ENCODE measurements at places on chromosomes 7 and 10. TPM values are rescaled to one million over a fixed set of nuclear protein-coding genes. Genes with fewer than 3 reads are reported as not detected.
A peak's percentile ranks its signal among the peaks of the same experiment; 100 is the strongest.

GRCh38 chr10:10213237-10213636 lies 804.4 kb upstream of the CELF2 start:
- H3K4me3 ChIP-seq, result no peak overlapping the region
- H3K36me3 ChIP-seq, result no peaks in the 10 kb centered on the region
- no peaks in the 10 kb centered on the region for H3K4me1 ChIP-seq

Gene TMEM26
- total RNA-seq, result 0.05 TPM

- H3K4me3 ChIP-seq, result no peak overlapping the region
- DNase-seq, result no peak
- peaks cover 7% of the 10 kb centered on the region for H3K4me1 ChIP-seq
- H3K36me3 ChIP-seq, result no peaks in the 10 kb centered on the region
- no peak overlapping the region for H3K27ac ChIP-seq
Measured at GRCh38 chr10:60237977-60238758, 151.5 kb downstream of the ANK3 start.

Gene IGFBP1
- total RNA-seq, result not detected

GRCh38 chr10:79038841-79039201 lies 29.9 kb upstream of the ZMIZ1 start:
- H3K27ac ChIP-seq, result no peak overlapping the region
- no peak for DNase-seq
- no peaks in the 10 kb centered on the region for H3K36me3 ChIP-seq
- H3K27me3 ChIP-seq, result peaks cover 3% of the 10 kb centered on the region
- H3K4me3 ChIP-seq, result no peak overlapping the region

Gene CALML5
- total RNA-seq, result not detected

DNA sequence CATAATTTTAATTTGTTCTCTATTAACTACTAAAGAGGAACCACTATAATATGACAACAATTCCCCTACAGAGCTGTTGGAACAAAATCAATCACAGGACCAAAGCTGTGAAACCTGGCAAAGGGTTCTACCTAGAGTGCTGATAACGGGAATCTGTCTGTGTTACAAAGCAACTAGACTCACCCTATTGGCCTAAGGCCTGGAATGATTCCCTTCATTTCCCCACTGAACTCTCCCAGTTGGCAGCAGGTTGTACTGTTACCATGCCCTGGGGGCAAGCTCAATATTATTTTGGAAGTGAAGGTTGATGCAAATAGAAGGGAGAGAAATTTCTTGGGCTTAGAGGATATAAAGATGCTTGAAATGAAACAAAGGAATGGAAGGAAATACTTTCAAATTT lies 81.8 kb downstream of the SEMA3A start:
- H3K27me3 ChIP-seq, result no peaks in the 10 kb centered on the region
- peaks cover 3% of the 10 kb centered on the region for H3K36me3 ChIP-seq
- H3K4me3 ChIP-seq, result no peak overlapping the region
- peaks cover 35% of the 10 kb centered on the region for H3K4me1 ChIP-seq
- no peak for DNase-seq
- H3K27ac ChIP-seq, result no peak overlapping the region

Gene C7orf57
- total RNA-seq, result not detected

- H3K27me3 ChIP-seq, result no peaks in the 10 kb centered on the region
- no peaks in the 10 kb centered on the region for H3K36me3 ChIP-seq
- no peak overlapping the region for H3K4me3 ChIP-seq
- no peaks in the 10 kb centered on the region for H3K4me1 ChIP-seq
- H3K27ac ChIP-seq, result no peak overlapping the region
Measured at GRCh38 chr10:64503429-64503828, 982.2 kb downstream of the REEP3 start.

DNA sequence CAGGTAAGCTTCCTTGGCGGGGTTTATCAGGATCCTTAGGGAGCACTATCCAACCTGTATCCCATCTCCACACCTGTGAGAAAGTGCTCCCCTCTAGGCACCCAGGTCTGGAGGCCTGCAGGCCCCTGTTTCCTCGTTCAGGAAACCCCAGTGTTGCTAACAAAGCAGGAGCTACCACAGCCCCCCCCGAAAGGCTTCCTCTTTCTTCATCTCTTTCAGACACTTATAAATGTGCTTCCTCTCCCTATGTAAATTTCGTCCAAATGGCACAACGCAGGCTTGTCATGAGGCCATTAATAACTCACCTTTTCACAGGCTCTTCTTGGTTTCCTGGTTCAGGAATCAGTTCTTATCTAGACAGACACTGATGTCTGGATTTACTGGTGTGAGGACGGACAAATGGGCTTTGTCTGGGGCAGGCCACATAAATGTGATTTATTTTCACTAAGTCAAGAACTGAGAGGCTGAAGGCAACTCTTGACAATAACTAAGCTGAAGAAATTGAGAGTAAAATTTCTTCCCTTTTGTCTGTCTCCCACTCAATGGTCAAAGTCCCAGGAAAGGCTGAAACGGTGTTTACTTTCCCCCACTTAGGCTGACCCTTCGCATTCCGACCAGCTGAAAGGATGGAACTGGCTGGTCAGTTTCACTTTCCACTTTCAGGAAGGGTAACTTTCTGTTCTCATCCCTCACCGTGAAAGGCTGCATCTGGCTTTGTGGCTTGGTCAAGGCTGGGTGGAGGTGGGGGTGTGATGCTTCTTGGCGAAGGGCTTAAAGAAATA lies 46.8 kb downstream of the PIK3AP1 start:
- no peak for DNase-seq
- H3K4me1 ChIP-seq, result peaks cover 18% of the 10 kb centered on the region
- H3K27ac ChIP-seq, result no peak overlapping the region
- no peaks in the 10 kb centered on the region for H3K27me3 ChIP-seq
- H3K4me3 ChIP-seq, result no peak overlapping the region

GRCh38 chr10:86254526-86255174 lies 111.9 kb downstream of the GRID1 start:
- H3K36me3 ChIP-seq, result no peaks in the 10 kb centered on the region
- H3K27ac ChIP-seq, result no peak overlapping the region
- DNase-seq, result no peak
- no peaks in the 10 kb centered on the region for H3K27me3 ChIP-seq

DNA sequence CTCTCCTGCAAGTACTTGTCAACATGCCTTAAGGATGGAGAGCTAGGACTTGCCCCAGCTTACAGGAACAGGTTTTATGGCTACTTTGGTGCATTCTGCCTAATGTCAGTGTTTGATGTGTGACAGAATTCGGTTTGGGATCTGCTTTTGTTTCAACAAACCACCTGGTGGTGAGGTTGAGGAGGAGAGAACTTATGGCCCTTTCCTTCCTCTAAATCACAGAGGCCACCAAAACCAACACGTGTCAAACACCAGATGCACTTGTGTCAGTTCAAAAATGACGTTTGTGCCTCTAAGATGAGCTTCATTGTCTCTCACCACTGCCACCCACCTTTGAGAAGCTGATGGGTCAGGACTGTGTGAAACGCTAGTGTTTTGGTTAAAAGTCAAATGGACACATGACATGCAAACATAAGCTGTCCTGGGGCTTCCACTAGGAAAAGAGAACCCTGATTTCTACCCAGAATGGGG lies 83.9 kb downstream of the OSBPL3 start:
- no peaks in the 10 kb centered on the region for H3K36me3 ChIP-seq
- no peaks in the 10 kb centered on the region for H3K27me3 ChIP-seq
- no peak overlapping the region for H3K27ac ChIP-seq
- DNase-seq, result no peak

- peaks cover 16% of the 10 kb centered on the region for H3K27me3 ChIP-seq
- H3K36me3 ChIP-seq, result no peaks in the 10 kb centered on the region
- no peak overlapping the region for H3K27ac ChIP-seq
- H3K4me1 ChIP-seq, result no peaks in the 10 kb centered on the region
- no peak for DNase-seq
Measured at GRCh38 chr10:130862122-130862521, 449.4 kb downstream of the TCERG1L start.

DNA sequence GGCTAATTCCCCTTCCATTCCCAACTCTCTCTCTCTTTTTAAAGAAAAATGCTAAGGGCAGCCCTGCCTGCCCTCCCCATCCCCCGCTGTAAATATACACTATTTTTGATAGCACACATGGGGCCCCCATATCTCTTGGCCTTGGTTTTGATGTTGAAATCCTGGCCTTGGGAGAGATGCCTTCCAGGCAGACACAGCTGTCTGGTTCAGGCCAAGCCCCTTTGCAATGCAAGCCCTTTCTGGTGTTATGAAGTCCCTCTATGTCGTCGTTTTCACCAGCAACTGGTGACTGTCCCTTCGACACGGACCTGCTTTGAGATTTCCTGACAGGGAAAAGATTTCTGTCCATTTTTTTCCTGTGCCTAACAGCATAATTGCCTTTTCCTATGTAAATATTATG lies 3.0 kb downstream of the ADRA2A start:
- H3K27ac ChIP-seq, result no peak overlapping the region
- H3K36me3 ChIP-seq, result no peaks in the 10 kb centered on the region
- no peak for DNase-seq
- no peaks in the 10 kb centered on the region for H3K4me1 ChIP-seq
- peaks cover 71% of the 10 kb centered on the region for H3K27me3 ChIP-seq

Gene KNDC1
- 4.0 TPM for total RNA-seq

DNA sequence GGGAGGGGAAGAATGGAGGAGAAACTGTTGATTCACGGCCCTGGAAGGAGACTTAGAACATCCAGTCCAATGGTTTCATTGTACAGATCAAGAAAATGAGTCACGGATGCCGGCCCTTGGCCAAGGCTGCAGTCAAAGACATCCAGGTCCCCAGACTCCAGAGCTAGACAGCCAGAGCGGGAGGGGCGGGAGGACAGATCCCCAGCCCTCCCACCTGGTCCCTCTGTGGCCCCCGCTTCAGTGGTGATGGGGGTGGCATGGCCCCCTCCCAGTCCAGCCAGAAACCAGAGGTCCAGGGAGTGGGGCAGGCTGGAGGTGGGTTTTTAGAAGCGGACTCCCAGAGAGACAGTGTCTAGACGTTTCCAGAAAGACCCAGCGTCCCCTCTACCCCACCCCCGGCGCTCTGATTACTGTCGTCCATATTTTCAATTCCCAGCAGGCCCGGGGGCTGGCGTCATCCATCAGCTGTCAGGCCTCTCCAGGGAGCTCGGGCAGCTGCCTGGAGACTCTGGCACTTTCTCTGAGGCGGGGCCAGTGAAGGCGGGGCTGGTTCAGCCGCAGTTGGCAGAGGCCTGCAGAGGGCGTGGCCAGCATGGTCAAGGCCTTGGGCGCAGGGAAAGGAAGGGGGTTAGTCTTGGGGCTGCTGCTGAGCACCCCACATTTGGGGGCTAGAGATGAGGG lies 8.0 kb upstream of the HSPB1 start:
- no peaks in the 10 kb centered on the region for H3K36me3 ChIP-seq
- H3K4me1 ChIP-seq, result peaks cover 18% of the 10 kb centered on the region
- H3K27ac ChIP-seq, result no peak overlapping the region
- peak; percentile 42 for DNase-seq

Gene CLRN3
- not detected for total RNA-seq
